ENCODE measurements at places on chromosomes 13 and 19.

GRCh38 chr13:113825841-113826240, 38.0 kb downstream of the GAS6 start:
- DNase-seq = no peak

- peak; percentile 19 for DNase-seq
Measured at GRCh38 chr19:46124638-46125115, at the start of gene IGFL3. TSS of gene IGFL3 (minus strand) at chr19:46124688. CDS start at chr19:46124649, 39 bp downstream.

- peak; percentile 74 for DNase-seq
Measured at GRCh38 chr19:1279782-1280341, 4.5 kb downstream of the FAM174C start.

DNA sequence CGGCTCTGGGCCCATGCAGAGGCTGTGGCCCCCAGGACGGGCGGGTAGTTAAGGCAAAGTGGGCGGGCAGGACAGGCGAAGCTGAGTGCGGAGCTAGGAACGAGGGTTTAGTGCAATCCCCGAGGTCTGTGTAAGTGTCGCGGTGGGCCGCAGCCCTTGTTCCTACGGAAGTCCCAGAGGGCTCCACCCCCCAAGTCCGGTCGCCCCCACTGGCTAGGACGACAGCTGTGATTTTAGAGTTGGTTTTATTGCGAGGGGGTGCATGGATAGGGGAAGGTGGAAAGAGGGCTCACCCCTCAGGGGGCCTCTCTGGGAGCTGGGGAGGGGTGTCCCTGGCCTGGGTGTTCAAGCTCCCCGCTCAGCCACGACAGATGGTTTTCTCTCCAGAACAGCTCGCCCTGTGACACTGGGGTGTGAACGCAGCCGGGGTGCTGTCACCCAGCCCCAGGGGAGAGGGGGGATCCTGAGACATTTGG, 21.7 kb downstream of the ZBTB7A start:
- no peak for DNase-seq

DNA sequence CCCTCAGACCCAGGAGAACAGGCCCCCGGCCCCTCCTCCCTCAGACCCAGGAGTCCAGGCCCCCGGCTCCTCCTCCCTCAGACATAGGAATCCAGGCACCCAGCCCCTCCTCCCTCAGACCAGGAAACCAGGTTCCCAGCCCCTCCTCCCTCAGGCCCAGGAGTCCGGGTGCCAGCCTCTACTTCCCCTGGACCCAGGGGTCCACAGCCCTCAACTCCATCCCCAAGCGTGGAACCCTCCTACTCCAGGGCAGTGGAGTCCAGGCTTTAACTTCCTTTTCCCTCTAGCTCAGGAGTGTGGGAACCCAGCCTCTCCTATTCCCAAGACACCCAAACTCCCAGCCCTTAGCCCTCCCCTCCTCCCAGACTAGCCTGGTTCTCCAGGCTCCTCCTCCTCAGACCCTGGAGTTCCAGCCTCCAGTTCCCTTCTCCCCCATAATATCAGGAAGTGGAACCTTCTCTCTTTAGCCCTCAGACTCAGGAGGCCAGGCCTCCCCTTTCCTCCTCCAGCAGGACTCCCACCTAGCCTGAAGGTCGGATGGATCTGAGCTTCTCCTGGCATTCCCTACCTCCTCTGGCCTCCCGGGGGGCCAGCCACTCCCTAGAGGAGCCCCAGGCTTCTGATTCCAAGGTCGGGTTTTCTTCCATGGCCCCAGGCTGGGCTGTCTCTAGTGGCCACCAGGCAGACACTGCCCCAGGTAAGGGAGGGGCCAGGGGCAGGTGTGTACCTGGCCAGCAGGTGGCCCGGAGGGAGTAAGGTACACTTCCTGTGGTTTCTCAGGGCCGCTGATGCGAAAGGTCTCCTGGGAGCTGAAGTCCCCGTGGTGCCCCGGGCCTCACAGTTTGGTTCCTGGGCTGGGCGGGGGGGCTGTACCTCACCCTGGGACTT, at the start of gene TMC4:
TSS of gene TMC4 (minus strand) at position 690 of the 888 bp plus-strand sequence. CDS start at position 647, 43 bp downstream.
- no peak for DNase-seq

DNA sequence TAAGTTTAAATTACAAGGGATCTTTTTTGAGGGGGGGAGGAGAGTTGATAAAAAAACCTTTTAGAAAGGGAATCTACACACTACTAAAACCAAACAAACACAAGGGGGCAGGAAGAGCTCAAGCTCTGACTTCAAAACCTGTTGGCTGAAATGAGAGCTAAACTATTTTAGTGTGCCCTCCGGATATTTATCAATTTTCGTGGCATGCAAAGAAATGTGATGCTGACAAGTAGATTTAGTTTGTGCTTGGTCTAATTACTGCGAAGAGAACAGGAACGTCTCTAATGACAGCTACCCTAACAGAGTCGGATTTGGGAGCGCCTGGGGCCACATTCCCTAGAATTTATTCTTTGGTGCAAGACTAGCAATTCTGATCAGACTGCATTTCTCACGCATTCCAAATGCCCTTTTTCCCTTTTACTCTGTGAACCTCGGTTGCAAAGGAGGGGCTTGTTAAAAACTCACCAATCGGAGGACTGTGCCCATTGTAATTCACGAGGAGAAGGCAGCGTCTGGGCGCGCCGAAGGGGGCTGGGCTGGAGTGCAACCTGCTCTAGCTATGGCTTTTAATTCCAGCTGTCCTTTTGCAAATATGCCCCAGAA, 802 bp upstream of the FREM2 start:
- DNase-seq = no peak

DNA sequence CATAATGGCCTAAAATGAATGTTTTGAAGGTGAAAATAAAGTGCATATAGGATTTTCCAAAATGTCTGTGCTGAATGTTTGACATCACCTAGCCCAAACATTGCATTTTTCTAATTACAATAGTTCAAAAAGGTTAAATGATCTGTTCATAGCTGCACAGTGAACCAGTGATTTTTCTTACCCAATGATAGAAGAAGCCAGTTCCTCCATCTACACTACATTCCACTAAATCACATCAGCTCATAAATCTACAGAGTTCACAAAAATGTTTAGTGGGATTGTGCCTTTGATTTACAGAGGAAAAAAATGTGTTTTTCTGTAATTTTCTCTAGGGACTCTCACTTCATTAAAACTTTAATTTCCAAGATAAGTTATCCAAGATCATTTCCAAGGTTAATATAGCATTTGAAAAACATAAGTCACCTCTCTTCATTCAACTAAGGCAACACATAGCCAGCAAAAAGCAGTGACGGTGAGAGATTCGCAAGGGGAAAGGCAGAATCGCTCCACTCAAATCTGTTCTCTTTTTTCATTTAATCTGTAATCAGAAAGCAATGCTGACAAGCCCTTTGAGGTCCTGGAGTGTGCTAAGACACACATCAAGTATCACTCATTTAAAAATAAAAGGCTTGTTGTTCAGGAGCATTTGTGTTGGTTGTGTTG, 194.0 kb downstream of the FGF14 start:
- no peak for DNase-seq

- no peak for DNase-seq
Measured at GRCh38 chr19:41352279-41352608, 1.5 kb downstream of the TGFB1 start.

DNA sequence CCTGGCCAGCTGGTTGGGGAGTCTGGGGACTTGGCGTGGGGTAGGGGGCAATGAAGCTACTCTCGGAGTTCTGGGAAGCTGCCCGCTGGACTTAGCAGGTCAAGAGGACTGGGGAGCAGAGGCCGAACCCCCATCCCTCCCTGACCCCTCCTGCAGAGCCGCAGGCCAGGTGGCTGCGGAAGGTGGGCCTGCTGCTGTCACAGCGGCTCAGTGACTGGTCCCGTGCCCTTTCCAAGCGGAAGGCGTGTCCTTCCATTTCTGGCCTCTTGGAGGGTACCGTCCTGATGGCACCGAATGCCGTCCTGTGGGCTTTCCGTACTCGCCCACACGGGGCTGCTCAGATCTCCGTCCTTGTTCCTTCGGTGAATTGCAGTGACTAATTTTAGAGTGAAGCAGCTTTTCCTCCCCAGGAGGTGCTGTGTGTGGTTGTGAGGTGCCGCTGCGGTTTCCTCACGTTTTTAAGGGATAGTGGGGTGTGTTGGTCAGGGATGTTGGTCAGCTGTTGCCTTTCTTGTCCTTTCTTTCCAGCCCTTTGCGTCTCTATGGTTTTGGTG, 20.8 kb downstream of the DOT1L start:
- DNase-seq = no peak

GRCh38 chr13:109012115-109012514, 382.7 kb downstream of the MYO16 start:
- no peak for DNase-seq

- no peak for DNase-seq
Measured at GRCh38 chr19:547117-547516, 3.3 kb downstream of the GZMM start.

GRCh38 chr19:2683430-2684003, 19.0 kb downstream of the GNG7 start:
- DNase-seq = no peak

DNA sequence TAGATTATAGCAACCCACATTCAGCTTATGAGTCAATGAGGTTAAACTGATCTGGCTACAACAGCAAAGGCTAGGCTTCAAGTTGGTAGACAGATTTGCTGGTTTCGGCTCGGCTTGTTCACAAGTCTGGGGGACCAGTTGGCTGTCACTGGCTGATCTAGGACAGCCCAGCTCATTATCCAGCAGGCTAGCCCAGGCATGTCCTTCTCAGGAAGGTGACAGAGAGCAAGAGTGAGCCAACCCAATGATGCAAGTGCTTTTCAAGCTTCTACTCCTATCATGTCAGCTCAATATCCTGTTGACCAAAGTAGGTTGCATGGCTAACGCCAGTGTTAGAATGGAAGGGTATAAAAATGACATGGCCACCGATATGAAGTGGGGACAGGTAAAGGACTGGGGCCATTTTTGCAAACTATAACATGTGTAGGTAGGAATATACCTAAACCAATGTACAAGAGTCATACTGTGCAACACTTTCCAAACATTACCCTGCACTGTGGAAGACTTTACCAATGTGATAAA, 220.9 kb upstream of the SOX21 start:
- no peak for DNase-seq

- peak; percentile 91 for DNase-seq
Measured at GRCh38 chr13:98484289-98485219, 92.4 kb downstream of the STK24 start.

- DNase-seq = no peak
Measured at GRCh38 chr13:112510987-112511685, 76.8 kb downstream of the TUBGCP3 start.

- peak; percentile 97 for DNase-seq
Measured at GRCh38 chr19:16435238-16435917, 36.4 kb downstream of the EPS15L1 start.

- no peak for DNase-seq
Measured at GRCh38 chr19:2246801-2247361, 2.2 kb upstream of the AMH start.

DNA sequence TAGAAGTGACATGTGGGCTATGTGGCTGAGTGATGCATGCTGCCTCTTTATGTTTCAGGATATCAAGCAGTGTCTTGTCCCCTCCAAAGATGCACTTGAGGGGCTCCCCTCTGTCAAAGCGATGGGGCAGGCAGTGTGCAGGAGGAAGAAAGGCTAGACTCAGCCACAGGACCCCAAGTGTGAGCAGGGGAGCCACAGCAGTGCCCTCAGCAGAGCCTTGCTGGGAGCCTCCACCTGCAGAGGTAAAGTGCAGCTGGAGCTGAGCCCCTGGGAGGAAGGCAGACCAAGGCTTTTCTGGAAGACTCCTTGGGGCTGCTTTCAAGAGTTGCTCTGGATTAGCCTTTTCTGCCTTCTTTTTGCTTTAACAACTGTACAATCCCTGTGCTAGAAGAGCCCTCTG, 247.3 kb downstream of the DLEU7 start:
- DNase-seq = no peak

Data from fibroblast of skin of right quadriceps (primary cell).